ENCODE measurements at places on chromosomes 2 and 18.

DNA sequence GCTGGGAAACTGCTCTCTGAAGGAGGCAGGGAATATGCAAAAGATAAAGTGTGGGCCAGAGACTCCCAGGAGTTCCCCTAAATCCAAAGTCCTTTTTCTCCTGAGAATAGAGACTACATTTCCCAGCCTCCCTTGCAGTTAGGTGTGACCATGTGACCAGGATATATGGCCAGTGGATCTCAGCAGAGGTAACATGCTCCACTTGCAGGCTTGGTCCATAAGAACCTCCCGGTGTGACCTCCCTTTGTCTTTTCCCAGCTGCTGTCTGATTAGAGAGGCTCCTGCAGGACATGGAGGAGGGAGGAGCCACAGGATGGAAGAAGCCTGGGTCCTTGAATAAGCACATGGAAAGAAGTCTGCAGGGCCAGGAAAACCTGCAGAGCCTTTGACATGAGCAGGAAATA, 76.2 kb downstream of the TGFA start:
- DNase-seq, result no peak

DNA sequence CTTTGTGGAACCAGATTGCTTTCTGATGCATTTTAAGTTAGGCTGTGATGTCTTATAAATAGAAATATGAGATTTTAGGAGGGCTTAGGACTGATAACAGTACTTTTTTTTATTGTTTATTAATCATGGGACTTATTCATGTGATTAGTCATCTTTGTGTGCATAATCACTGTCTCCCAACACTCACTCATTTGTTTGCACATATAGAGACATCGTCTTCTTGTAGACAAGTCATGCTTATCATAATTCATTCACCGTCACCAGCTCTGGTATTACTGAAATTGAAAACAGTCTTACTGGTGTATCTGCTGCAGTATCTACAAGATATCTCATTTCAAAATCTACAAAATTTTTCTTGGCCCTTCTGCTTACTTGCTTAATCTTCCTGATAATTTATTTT, 45.8 kb downstream of the WDR7 start:
- DNase-seq, result no peak

DNA sequence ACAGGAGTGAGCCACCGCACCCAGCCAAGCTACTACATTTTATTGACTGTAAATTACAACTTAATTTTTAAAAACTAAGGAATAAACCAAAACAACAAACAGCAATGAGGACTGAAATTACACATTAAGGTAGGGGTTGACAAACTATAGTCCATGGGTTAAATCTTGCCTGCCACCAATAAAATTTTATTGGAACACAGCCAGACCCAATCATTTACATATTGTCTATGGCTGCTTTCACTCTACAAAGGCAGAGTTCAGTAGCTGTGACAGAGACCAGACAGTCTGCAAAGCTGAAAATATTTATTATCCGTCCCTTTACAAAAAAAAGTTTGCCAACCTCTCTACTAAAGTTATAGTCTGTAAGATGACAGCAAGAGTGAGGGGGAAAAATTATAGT, 24.3 kb upstream of the UGP2 start:
- no peak for DNase-seq

- no peak for DNase-seq
Measured at GRCh38 chr2:136019306-136019705, 33.9 kb upstream of the DARS1 start.

- DNase-seq, result peak; percentile 71
Measured at GRCh38 chr2:73984922-73985307, 205 bp downstream of the TET3 start.

DNA sequence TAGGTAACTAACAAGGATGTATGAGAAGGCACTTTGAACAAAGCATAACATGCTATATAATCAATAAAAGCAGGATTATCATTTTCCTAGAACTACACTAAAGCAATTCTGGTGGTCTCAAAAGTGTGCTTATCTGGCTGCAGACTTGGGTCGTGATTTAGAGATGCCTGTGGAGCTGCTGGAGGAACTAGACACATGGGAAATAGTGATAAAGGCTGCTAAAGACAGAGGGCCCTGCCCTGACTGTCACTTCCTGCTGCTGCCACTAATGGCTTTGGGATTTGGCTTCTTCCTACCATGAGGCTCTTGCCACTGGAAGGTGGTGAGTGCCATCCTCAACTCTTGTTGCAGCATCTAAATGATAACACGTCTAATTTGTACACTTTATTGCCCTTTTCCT, 22.5 kb downstream of the TMEM178A start:
- no peak for DNase-seq

GRCh38 chr2:239558661-239559060, 157.8 kb upstream of the HDAC4 start:
- no peak for DNase-seq

DNA sequence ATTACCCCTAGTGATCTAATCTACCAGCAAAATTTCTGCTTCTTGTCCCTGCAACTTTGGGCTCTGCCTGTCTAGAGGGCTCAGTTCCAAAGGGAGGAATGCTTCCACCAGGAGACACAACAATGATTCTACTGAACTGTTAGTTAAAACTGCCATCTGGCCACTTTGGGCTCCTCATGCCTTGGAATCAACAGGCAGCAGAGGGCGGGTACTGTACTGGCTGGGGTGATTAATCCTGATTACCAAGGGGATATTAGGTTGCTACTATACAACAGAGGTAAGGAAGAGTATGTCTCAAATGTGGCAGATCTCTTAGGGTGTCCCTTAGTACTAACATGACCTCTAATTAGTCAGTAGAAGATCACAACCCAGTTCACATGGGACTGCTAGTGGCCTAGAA, 21.4 kb downstream of the HADHA start:
- no peak for DNase-seq

GRCh38 chr2:116877274-116877673, 937.2 kb upstream of the DDX18 start:
- no peak for DNase-seq

DNA sequence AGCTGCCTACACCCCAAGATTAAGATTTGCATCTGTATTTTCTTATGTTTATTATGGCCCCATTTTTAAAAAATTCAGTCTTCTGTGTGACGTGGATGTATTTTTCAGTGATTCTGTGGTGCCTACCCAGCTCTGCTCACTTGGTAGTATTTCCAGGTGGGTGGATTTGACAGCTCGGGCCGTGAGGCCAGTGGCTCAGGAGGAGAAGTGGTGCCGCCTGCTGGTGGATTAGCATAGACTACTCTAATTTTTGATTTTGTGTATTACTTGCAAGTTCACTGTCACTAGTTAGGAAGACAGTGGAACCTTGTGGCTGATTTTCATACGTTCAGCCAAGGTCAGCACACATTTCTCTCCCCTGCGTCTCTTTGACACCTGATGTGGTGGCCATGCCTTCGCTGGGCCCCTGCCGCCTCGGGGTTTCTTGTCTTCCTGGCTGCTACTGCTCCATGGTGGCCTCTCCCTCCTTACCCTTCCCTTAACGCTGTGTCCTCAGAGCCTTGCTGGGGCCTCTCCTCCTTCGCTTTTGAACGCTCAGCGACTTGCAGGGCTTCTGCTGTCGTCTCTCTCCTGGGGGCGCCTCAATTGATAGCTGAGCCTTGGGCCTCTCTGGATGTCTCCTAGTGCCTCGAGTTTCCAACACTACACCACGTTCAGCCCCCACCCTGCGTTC, 89.4 kb downstream of the DGKD start:
- peak; percentile 77 for DNase-seq

GRCh38 chr2:161844822-161845221, 220.6 kb downstream of the SLC4A10 start:
- no peak for DNase-seq

DNA sequence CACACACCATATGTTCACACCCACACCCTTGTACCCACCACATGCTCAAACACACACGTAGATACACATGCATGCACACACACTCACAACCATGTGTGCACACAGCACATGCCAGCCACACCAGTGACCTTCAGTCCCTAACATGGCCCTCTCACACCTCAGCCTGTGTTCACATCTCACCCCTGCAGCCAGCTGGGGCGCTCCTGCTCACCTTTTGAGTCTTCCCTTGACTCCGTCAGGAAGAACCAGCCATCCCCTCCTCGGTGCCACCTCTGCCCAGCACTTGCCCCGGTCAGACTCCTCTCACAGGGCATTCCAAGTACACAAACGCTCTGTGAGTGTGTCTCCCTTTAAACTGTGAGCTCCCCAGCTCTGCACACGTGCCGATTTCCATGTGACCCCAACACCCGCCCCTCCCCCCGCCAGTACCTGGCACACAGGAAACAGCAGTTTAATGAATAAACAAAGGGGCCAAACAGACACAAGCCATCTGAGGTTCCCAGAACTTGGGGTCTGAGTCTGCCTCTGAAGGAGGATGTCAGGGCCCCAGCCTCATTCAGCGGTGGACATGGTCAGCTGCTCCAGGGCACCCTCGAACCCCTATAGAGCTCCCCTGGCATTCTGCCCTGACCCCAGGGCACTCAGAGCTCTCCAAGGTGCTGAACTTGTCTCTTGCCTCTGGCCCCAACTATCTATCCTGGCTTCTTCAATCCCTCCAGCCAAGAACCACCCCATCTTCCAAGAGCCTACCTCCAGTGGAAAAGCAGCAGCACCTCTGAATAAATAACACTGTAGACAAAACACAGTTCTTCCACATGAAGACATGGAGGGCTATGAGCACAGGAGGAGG, 252.9 kb downstream of the ATAD2B start:
- peak; percentile 33 for DNase-seq

GRCh38 chr2:46050027-46050426, 247.2 kb upstream of the EPAS1 start:
- no peak for DNase-seq

DNA sequence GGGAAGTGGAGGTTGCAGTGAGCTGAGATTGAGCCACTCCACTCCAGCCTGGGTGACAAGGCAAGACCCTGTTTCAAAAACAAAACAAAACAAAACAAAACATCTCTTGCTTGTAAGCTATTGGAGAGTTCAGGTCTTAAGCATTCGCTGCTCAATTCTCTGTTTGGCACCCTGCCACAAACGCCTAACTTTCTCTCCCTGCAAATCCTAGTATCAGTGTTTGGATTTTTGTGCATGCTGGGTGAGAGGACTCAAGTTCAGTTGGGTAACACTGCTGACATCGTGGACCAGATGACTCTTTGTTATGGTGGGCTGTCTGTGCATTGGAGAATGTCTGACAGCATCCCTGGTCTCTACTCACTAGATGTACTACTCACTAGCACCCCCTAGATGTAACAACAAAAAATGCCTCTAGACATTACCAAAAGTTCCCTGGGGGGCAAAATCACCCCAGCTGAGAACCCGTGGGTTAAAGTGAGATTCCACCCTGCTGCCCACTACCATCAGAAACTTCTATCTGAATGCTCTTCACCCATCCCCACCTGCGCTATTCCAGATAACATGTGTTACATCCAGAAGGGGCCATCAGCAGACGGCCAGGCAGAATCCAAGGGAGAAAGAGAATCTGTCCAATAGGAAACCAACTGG, 50.9 kb downstream of the CACNB4 start:
- no peak for DNase-seq

GRCh38 chr2:238247002-238247822, 7.4 kb upstream of the HES6 start:
- no peak for DNase-seq

DNA sequence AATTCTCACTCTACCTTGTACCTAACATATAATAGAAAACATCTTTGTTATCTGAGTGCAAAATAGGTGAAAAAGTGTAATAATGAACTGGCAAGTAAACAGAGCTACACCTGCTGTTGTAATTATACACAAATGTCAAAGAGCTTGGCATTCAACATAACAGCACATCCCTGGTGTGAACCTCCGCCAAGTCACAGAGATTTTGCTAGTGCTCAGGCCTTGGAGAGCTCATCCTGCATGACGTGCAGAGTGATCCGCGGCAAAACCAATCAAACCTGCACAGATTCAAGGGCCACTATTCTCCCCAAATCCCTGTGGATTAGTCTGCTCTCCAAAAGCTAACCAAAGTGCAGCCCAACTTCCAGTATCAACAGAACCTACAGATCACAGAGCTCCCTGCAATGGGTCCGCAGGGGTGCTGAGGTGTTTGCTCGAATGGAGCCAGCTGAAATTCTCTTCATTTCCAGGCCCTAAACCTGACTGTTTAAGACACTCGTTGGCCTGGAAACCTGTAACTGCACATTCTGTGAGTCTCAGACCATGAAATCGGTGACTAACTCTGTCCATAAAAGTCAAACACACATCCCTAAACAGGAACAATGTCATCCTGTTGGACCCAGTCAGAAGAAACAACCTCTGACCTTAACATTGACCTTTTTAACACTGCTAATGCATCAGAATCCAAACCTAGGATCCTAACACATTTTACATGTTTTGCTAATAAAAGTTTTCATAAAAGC, 111.8 kb downstream of the EPB41L3 start:
- no peak for DNase-seq

- DNase-seq, result no peak
Measured at GRCh38 chr2:118859157-118859770, 11.8 kb upstream of the EN1 start.

- no peak for DNase-seq
Measured at GRCh38 chr2:44535376-44535775, 173.6 kb downstream of the CAMKMT start.

- DNase-seq, result no peak
Measured at GRCh38 chr2:37898448-37898847, 26.6 kb upstream of the RMDN2 start.

- no peak for DNase-seq
Measured at GRCh38 chr2:101230541-101231001, 22.1 kb upstream of the CNOT11 start.

GRCh38 chr18:47287911-47288585, 36.6 kb upstream of the SKOR2 start:
- DNase-seq, result no peak

DNA sequence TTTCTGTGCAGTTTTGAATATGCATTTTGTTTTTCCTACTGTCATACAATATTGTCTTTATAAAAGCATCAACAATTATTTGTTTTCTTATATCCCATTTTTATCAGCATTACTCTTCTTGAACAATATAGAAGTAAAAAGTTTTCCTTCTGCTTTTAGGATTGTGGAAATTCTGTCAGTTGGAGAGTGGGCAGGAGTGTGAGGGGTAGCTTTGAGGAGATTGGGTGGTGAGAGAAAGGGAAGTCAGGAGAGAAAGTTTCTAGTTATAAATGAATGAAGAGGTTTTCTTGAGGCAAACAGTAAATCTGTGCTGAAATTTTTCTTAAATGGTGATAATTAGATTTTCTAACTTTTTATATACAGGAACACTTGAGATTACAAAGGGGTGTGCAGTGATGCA, 151.7 kb upstream of the NOSTRIN start:
- no peak for DNase-seq

- no peak for DNase-seq
Measured at GRCh38 chr18:7341581-7342337, 110.9 kb downstream of the LRRC30 start.

- peak; percentile 64 for DNase-seq
Measured at GRCh38 chr2:11129598-11130449, 25.4 kb upstream of the SLC66A3 start.
